Stimulated activated CD4-positive, alpha-beta T cell treated with anti-CD3 and anti-CD28 coated beads, Interleukin-1b, Interleukin-23, amount 100 ng/mL, for 4 hours (primary cell): ENCODE measurements at places on chromosomes 2 and 18.
A peak's percentile ranks its signal among the peaks of the same experiment; 100 is the strongest.

- DNase-seq: no peak
Observed at GRCh38 chr2:13240789-13241487, 524.2 kb downstream of the TRIB2 start.

DNA sequence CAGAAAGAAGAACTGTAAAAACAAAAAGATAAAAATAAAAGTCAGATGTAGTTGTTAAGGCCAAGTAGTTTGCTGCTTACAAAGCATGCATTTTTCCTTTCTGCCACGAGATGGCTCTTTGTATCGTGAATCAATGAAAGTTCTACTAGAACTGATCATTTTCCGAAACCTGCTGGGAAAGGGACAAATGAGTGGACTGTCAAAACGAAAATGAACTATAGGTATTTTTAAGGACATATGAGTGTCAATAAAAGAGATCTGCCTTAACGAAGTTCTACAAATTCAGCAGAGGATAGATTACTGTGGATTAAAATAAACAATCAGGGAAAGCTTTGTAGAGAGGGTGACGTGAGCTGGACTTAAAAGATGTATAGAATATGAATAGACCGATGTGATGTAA is 15.0 kb upstream of the ELOA2 start:
- DNase-seq: peak; percentile 3

DNA sequence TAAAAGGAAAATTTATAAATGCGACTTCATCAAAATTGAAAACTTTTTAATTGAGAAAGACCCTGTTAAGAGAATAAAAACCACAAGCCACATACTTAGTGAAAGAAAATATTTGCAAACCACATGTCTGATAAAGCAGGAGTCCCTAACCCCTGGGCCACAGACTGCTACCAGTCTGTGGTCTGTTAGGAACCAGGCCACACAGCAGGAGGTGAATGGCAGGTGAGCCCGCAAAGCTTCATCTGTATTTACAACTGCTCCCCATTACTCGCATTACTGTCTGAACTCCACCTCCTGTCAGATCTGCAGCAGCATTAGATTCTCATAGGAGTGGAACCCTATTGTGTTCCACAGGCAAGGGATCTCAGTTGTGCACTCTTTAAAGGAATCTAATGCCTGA is 95.5 kb upstream of the CRACDL start:
- no peak for DNase-seq

DNA sequence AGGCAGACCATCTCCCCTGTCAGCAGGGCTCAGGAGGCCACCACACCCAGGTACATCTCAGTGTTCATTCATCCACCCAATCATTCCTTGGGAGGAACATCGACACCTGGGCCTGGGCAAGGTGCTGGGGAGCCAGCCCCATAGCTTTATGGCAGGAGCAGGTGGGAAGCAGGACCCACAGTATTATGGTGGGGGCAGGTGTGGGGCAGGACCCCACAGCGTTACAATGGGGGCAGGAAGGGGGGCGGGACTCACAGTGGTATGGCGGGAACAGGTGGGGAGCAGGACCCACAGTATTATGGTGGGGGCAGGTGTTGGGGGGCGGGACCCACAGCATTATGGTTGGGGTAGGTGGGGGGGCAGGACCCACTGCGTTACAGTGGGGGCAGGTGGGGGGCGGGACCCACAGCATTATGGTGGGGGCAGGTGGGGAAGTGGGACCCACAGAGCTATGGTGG is 128.9 kb upstream of the HS6ST1 start:
- DNase-seq: no peak

DNA sequence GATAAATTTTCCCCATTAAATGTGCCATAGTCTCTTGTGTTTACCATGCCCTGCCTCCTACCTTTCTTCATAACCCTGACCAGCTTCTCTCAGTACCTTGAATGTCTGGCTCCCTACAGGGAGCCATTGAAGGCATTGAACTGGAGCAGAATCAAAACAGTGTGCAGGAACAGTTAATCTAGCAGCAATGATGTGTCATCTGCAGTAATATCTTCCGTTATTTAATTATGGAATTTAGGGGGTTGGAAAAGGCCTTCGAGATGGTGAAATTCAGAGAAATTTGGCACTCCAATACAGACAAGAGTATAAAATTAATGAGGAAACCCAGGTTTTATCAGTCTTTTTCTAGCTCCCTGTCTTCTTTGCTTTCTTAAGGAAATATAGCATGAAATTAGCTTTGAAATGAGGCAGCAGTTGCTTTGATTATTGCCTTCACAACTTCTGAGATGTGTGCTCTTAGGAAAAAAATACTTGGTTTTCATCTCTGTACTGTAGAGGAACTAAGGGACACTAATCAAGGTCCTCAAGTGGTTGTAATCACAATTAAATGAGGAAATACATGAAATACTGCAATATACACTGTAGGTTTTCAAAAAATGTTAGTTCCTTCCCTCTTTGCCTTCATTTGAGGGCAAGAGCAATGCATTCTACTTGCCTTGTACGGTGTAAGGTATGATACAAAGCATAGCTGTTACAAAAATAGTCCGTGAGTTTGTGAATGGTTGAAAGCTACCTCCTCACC is 369.1 kb downstream of the SETBP1 start:
- DNase-seq: no peak

DNA sequence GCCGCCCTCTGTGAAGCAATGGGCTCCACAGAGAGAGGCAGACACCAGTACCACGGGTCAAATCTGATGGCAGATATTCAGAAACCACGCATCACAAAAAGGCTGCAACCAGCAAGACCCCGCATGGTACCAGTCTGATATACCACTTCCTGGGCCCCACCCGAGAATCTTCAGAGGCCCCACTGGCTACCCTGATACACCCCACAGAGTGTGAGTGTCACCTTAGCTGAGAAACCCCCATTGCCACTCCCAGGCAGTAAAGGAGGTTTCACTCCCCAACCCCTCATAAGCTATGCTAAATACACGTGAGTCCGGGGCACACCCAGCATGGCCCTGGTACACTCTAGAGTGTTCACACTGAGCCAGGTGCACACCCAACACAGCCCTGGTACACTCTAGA is 160.0 kb downstream of the EIPR1 start:
- no peak for DNase-seq

GRCh38 chr18:35478520-35479435 is 19.0 kb downstream of the INO80C start:
- peak; percentile 12 for DNase-seq

DNA sequence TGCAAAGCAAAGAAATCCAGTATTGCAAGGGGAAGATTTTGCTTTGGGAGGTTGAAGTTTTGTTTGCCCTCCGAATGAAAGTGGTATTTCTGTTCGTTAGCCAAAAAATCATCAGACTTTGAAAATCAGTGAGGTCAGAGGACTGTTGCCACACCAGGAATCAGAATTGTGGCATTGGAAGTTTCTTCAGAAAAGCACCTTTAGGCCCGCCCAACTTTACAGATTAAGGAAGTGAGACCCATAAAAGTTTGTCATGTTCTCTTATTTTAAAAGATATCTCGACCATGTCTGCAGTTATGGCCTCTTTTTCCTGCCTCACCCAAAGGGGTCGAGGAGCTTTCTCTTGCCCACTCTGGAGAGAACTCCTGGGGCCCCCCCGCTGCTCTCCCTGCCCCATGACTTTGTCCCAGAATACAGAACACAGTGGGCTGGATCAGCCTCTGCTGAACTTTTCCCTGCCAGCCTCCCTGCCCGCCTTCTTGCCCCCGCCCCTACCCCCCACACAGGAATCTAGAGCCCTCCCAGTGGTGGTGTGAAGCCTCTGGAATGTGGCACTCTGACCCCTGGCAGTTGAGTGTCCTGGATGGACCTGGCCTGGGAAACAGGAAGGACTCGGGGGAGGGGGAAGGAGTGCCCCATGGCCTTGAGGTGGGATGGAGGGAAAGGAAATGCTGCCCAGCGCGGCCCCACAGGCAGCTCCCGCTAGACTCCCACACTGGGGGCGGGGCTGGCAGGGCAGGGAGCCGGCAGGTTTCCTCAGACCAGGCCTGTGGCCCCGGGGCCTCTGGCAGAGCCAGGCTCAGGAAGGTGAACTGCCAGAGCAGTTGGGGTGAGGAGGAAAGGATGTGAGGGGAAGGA is 25.3 kb downstream of the CRIM1 start:
- DNase-seq: no peak

DNA sequence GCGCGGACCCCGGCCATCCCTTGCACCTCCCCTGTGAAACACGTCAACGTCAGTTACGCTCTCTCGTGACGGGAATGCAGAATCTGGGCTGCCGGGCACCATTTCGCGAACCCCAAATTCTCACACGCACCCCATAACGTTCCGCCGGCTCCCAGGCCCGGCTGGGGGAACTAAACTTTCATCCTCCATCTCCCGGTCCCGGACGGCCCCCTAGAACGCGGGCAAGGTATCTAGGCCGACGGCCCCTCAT is 544 bp downstream of the DNAJC27 start:
- no peak for DNase-seq

GRCh38 chr2:105787376-105788318 is 42.9 kb downstream of the NCK2 start:
- no peak for DNase-seq

- DNase-seq: no peak
Observed at GRCh38 chr2:233185330-233185729, 66.1 kb upstream of the ATG16L1 start.

DNA sequence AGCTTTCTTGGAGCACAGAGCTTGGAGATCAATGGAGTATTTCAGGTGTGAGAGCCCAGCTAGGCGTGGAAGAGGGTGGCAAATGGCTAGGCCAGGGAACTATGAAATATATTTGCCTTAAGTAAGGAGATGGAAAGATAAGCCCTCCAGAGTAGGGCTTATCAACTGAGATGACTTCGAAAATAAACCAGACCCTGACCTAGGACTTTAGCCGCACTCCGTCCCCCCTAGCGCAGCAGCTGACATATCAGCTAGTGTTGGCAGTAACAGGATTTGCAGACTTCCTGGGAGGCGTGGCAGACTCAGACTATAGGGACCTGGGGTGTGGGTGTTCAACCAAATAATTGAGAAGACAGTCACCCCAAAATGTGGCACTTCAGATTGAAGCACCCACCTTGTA is 127.7 kb upstream of the EPAS1 start:
- no peak for DNase-seq

GRCh38 chr2:113255140-113256070 is 23.3 kb downstream of the PAX8 start:
- no peak for DNase-seq

DNA sequence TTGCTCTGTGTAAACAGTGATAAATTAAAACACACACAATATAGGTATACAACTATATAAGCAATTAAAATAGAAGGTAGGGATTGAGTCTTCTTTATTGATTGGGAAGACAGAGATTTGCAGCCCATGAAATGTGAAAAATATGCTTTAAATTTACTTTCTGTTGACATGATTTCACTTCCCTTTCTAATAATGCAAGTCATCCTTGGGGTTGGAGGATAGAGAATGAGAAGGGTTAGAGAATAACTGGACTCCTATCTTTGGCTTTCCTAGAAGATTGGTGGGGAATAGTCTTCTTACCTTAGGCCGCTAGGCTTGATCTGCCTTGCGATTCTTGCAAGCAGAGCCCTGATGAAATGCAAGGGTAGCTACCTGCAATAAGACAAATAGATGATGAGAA is 339.8 kb downstream of the NYAP2 start:
- no peak for DNase-seq

GRCh38 chr18:35159782-35160181 is 81.1 kb upstream of the ZNF397 start:
- no peak for DNase-seq

GRCh38 chr2:139805441-139805840 is 1025.3 kb upstream of the NXPH2 start:
- no peak for DNase-seq

- DNase-seq: no peak
Observed at GRCh38 chr2:135095591-135095990, 43.5 kb downstream of the RAB3GAP1 start.

DNA sequence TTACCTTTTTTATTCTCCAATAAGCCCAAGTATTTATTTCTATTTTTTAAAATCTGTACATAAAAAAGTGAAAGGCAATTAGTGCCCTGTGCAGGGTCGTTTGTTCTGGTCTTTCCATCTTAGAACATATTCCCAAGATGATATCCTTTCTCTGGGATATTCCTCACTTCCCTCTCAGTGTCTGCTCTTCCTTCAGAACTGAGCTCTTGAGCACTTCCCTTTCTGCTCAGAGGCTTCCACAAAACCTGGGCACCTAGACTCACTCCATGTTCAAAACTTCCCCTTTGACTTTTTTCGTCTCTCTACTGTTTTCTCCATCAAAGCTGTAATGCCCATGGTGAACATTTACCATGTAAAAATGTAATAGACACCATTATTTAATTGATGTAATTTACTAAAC is 296.5 kb upstream of the TCF4 start:
- DNase-seq: no peak

GRCh38 chr2:167880415-167880814 is 367.0 kb downstream of the STK39 start:
- DNase-seq: no peak

DNA sequence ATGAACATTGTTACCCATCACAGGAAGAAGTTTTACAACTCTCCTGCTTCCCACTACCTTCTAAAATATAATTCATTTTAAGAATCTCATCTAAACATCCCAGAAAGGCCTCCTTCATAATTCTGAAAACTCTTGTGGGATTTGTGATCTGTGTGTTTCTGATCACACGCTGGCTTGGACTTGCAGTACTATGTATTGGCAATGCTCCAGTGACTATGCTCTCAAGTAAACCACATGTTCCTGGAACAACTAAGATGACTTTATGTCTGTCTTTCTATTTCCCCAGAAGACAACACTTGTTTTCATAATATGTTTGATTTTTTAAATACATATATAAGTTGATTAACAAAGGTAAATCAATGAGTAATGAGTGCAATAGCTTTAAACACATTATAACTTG is 376.6 kb upstream of the NETO1 start:
- no peak for DNase-seq

DNA sequence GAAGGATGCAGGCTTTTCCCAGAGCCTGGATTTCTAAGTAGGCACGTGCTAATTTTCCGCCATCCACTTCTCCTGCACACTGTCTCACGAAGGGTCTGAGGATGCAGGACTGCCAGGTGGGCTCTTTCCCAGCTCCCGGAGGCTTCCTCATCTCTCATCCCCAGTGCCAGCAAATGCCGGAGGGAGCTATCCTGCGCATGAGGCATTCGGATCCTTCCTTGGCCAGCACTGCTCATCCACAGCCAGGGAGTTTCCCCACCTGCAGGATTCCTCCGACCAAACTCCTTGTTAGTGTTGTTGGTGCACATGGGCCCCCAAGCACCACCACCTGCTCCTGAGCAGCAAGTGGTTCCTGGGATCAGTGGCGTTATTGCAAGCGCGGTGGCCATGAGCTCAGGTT is 5.0 kb downstream of the CNDP1 start:
- no peak for DNase-seq

GRCh38 chr2:226423498-226423960 is 376.1 kb downstream of the IRS1 start:
- DNase-seq: peak; percentile 14

- DNase-seq: no peak
Observed at GRCh38 chr2:215793747-215794595, 219.4 kb downstream of the MREG start.

GRCh38 chr2:102764083-102764482 is 2.3 kb downstream of the TMEM182 start:
- DNase-seq: no peak

DNA sequence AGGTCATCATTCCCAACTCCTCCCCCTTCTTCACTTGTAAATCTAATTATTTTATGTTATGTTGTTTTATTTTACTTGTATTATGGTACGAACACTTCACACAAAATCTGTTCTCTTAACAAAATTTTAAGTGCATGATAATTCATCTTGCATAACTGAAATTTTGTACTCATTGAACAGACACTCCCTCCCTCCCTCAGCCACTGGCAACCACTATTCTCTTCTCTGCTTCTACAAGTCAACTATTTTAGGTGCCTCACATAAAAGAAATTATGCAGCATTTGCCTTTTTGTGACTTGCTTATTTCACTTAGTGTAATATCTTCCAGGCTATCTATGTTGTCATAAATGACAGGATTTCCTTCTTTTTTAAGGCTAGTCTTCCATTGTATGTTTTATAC is 30.4 kb upstream of the OSBPL6 start:
- no peak for DNase-seq
